ENCODE measurements at places on chromosomes 2 and 18. TPM values are rescaled to one million over a fixed set of nuclear protein-coding genes. Genes with fewer than 3 reads are reported as not detected.

DNA sequence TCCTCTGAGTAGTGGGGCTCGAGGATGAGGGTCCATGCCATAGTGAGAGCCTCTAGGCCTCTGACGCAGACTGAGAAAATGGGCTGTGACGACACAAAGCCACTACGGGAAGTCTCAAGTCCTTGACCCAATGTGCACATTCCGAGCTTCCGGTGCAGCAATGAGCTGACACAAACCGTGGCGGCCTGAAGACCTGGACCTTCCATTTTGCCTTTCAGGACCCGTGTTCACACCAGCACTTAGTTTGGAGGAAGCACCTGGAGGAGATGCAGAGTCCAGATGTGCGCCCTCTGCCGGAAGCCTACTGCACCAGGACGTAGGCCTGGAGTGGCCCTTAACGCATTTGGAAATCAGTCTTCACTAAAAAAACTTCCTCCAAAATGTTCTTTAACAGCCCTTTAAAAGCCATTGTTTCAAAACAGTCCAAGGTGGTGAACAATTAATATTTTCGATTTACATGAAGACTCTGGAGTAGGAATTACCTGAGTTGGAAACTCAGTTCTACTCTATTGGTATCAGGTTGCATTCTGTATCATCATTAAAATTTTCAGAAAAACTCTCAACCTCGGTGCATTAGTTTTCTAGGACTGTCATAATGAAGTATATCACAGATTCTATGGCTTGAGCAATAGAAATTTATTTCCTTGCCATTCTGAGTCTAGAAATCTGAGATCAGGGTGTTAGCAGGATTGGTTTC is 33.9 kb downstream of the BMP10 start:
- peak; percentile 32 for DNase-seq

The LBH gene
- 34.3 TPM for total RNA-seq

The GBX2 gene
- total RNA-seq: 3.3 TPM

DNA sequence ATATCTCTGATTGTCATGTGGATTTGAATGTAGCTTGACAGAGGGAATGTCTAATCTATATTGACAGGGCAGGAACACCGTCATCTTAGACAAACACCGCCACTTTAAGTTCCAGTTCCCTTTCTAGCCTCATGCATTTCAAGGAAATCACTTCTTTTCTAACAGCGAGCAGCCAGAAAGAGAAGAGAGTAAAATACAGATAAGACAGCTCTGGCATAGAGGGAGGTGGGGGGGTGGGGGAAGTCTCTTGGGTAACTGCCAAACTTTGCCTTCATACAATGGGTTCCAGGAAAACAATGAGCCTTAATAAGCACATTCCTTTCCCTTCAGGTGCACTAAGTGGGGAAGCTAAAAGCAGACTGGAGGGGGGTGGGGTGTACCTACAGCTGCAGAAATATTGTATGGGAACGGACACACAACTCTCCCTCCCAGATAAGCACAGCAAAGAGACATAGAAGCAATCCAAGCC is 37.2 kb downstream of the CASP10 start:
- DNase-seq: no peak

GRCh38 chr18:48973731-48974130 is 23.0 kb upstream of the SMAD7 start:
- no peak for DNase-seq

DNA sequence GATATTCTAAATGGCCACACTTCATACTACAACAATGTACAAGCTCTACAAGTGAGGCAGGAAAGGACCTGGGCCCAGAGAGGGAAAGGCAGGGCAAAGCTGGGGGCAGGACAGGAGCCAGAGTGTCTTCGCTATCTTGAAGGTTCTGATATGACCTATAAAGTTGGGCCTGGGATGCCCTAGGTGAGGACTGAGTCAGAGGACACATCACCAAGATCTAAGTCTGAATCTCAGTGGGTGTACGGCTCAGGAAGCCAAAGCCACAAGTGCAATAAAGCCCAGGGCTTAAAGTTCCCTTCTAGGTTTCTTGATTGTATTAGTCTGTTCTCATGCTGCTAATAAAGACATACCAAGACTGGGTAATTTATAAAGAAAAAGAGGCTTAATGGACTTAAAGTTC is 219.1 kb downstream of the ALK start:
- DNase-seq: no peak

- DNase-seq: no peak
Observed at GRCh38 chr2:28828382-28828781, 17.7 kb downstream of the SPDYA start.

GRCh38 chr2:149104221-149104620 is 65.7 kb downstream of the LYPD6B start:
- DNase-seq: no peak

- DNase-seq: no peak
Observed at GRCh38 chr18:13823707-13824395, at the start of gene MC5R. TSS of gene MC5R (plus strand) at chr18:13824149. CDS start at chr18:13825766, 1,617 bp downstream.

- no peak for DNase-seq
Observed at GRCh38 chr2:137172162-137172561, 406.8 kb downstream of the THSD7B start.

DNA sequence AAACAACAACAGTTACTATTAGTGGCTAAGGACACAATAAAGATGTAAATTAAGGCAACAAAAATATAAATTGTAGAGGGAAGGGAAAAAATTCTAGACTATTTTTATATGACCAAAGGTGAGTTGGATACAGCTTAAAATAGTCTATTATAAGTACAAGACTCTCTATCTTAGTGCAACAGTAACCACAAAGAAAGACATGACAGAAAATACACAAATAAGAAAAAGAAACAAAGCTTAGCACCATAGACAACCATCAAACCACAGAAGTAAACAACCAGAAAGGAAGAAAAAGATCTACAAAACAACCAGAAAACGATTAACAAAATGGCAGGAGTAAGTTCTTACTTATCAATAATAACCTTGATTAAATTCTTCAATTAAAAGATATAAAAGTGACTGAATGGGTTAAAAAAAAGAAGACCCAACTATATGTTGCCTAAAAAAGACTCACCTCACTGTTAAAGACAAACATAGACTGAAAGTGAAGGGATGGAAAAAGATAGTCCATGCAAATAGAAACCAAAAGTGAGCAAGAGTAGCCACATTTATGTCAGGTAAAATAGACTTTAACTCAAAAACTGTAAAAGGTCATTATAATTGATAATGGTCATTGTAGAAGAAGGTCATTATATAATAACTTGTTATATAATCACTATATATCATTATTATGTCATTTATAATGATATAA is 62.5 kb downstream of the USP40 start:
- no peak for DNase-seq
